Activated CD4-positive, alpha-beta T cell treated with anti-CD3 and anti-CD28 coated beads, Interleukin-2, Interleukin-6, amounts not matched to agents 100 ng/mL and 50 ng/mL, durations not matched to agents 16 hours and 8 hours (primary cell): ENCODE measurements at places on chromosomes 16 and 17.

DNA sequence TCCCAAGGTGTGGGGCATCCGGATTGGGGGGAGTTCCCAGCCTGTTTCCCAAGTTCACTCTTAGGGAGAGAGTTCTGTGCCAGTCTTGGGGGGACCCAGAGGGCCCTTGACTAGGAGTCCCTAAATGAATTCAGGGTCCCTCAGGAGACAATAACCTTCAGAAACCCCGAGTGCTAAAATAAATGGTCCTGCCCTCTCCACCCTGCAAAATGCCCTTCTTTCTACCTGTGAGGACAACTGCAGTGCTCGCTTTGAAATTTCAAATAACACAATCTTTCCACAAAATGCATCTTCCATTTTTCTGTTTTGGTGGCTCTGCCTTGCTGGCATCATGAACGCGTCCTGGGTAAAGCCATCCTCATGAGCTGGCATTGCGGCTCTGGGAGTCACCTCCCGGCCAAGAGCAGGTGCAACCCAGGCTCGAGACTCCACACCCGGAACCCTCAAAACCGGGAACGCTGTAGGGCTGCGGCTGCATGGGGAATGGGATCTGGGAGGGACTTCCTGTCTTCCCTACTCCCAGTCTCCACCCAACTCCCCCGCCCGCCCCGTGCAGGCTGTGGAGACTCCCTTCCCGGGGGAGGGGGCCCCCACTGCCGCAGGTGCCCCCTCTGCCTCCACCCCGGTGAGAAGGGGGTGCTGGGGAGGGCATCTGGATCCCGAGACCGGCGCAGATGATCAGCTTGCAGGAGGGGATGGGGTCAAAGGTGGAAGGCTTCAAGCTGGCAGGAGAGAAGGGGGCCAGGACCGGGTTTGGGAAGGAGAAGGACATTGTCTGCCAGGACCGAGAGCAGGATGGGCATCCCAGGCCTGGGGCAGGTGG lies at the start of gene ZNF205:
ZNF205 (plus strand) TSS at position 529 of the 823 bp plus-strand sequence. CDS start 845 bp downstream, outside the sequence.
- no peak for DNase-seq

GRCh38 chr17:58403311-58403710 lies 14.0 kb downstream of the RNF43 start:
- DNase-seq, result no peak

GRCh38 chr17:55852734-55853133 lies 101.9 kb downstream of the PCTP start:
- no peak for DNase-seq

DNA sequence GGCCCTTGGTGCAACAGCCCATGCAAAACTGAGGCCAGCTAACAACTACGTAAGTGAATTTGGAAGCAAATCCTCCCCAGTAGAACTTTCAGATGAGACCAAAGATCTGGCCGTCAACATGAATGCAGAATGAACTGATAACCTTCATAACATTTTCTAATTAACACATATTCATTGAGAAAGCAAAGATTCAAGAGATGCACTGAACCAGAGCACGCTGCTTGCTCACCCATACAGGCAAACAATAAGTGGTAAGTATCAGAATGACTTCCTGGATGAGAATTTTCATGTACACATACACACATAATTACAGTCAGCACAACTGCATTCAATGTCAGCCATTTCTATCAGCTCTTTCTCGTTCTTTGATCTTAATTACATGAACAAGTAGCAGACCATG lies 30.6 kb downstream of the XYLT1 start:
- no peak for DNase-seq

GRCh38 chr16:4184038-4184702 lies 57.7 kb downstream of the SRL start:
- no peak for DNase-seq

DNA sequence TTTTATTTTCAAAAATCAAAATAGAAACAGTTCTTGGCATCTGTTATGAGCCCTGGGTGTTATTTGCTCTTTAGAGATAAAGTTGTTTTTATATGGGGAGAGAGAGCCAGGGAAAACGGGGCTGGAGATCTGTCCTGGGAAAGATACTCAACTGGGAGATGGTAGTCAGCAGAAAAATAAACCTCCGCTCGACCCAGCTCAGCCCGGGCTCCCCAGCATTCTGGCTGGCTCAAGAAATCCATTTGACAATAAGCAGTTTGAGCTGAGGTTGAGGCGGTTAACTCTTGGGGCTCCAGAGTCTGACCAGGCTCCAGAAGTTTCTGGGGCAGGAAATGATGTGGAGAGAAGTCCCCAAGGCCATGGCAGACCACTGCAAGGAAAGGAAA lies 151.9 kb downstream of the IRX5 start:
- no peak for DNase-seq

- DNase-seq, result peak; percentile 58
Observed at GRCh38 chr16:89409161-89409711, 81.1 kb downstream of the ANKRD11 start.

- DNase-seq, result peak; percentile 73
Observed at GRCh38 chr17:64385187-64386083, 5.2 kb downstream of the PECAM1 start.

DNA sequence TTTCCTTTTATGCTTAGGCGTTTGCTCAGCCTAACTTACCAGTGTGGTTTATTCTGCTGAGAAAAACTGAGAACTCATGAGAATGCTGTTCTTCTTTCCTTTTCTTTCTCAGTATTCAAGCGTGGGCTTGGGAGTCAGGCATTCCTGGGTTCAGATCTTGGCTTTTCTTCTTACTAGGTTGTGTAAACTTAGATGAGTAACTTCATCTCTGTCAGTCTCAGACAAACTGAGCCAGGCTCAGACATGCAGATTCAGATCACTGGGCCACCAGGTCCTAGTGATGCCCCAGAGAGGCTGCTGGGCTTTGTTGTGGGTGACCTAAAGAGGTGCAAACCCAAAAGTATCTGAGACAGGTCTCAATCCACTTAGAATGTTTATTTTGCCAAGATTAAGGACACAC lies 95.8 kb upstream of the MPHOSPH6 start:
- no peak for DNase-seq

DNA sequence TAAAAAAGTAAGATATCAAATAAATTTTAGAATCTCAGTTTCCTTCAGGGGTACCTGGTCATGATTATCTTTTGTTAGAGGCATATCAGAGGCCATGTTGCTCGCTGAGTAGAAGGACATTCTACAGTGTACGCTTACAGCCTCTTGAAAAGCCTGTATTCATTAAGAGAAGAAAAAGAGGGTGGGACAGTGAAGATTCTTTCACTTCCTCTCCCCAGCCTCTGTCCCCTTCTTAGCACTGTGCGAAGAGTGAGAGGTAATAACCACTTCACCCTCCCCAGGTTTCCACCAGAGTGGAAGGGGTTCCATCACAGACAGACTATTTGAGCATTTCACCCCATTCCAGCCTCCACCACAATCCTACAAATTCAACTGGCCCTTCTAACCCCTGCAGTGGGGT lies 4.8 kb upstream of the LPO start:
- no peak for DNase-seq

- no peak for DNase-seq
Observed at GRCh38 chr16:52539191-52539590, 7.8 kb downstream of the TOX3 start.

GRCh38 chr17:43570518-43570928 lies 24.4 kb upstream of the ETV4 start:
- DNase-seq, result no peak

DNA sequence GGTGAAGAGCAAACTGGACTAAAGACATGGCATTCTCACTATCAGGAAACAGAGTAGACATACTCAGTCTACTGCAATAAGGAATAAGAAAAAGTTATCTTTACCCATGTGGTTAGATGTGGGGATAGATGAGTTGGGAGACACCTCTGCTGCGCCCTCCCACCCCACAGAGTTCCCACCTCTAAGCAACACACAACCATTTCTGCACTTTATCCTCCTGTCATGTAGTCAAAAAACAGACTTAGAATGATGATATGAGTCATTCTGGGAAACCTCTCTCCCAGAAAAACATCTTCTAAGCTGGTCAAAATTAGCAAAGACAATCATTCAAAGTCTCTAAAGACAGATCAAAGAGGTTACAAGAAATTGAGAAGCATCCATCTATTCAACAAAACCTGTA lies 94.9 kb downstream of the CACNG1 start:
- DNase-seq, result peak; percentile 26

DNA sequence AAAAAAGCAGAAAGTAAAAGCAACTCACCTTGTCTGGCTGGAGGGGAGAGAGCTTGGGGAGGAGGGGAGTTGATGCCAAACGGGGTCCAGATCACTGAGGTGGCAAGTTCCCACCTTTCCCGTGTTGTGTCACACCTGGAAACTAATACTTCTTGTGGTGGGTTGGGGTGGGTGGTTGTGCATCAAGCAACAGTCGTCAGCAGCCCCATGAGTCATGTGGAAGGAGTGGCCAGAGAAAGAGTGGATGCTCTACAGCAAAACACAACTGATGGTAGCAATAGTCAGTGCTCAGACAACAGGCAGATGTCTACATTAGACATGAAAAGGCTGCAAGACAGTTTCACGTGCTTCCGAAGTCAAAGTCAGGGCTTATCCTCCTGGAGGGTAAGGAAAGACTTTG lies 35.4 kb downstream of the ARSG start:
- DNase-seq, result no peak

DNA sequence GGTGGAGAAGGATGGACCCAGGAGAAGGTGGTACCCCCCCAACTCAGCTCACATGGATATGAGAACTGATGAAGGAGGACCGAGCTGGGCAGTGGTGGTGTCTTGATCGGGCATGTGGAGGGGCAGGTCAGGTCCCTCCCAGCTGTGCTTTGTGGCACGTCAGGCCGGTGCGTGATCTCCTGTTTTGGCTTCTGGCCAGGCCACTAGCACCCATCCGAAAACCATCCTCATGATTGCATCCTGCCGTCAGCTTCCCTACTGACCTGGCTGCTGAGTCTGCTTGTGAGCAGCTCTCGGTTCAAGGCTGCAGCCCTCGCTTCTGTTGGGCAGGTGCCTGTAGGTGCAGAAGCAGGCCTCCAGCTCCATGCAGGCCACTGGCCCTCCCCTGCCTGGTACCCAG lies 53.1 kb downstream of the PLD6 start:
- DNase-seq, result no peak

GRCh38 chr17:6507535-6507934 lies 48.8 kb downstream of the PITPNM3 start:
- DNase-seq, result no peak

- DNase-seq, result no peak
Observed at GRCh38 chr17:61335845-61336655, 63.6 kb upstream of the TBX2 start.

DNA sequence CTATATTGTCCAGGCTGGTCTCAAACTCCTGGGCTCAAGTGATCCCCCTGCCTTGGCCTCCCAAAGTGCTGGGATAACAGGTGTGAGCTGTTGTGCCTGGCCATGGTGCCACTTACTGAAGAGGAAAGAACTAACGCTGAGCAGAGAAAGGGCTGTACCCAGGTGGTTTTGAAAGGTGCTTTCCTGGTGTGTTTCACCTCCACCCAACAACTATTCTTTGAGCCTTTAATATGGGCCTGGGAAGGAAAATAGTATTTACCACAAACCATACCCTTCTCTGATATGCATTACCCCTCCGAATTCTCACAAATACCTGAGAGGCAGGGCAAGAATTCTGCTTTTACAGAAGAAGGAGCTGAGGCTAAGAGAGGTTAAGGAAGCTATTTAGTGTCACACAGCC lies 24.8 kb downstream of the KPNA2 start:
- no peak for DNase-seq

- no peak for DNase-seq
Observed at GRCh38 chr16:15708096-15708495, 58.1 kb downstream of the NDE1 start.

GRCh38 chr16:13554005-13554404 lies 365.9 kb upstream of the ERCC4 start:
- DNase-seq, result no peak

- no peak for DNase-seq
Observed at GRCh38 chr16:57051696-57052228, 40.6 kb upstream of the CPNE2 start.

DNA sequence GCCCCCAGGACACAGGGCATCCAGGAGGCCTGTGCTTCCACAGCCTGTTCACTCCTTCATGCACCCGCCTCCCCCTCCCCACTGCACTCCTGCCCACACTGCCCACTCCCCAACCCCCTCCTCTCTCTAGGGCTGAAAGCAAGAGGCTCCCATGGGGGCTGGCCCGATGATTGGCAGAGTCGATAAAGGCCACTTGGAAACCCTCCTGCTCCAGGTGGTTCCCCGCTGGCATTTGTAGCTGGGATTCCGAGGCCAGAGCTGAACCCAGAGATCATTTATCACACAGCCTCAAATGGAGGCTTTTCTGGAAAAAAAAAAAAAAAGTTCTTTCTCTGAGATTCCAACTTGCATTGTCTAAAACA lies 74.1 kb downstream of the SREBF1 start:
- no peak for DNase-seq

GRCh38 chr17:3475251-3475685 lies 529 bp upstream of the ASPA start:
- DNase-seq, result no peak

GRCh38 chr17:14553847-14554246 lies 253.0 kb downstream of the HS3ST3B1 start:
- no peak for DNase-seq

GRCh38 chr16:67235816-67236562 lies 9.1 kb downstream of the TMEM208 start:
- DNase-seq, result peak; percentile 74

DNA sequence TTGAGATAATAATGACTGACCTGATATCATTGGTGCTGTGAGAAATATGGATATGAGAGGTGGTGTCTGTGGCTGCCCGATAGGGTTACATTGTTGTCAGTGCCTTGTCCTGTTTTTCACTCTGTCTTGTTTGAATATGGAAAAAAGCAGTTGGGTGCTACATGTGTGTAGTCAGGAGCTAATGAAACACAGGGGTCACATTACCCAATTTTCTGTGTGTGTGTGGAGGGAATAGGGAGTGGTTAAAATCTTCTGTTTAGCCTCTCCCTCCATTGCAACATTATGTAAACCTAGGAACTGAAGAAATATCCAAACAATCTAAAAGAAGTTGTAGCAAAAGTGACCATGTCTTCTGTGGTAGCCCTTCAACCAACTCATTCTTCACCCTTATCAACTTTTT lies 527.7 kb upstream of the SOX9 start:
- DNase-seq, result no peak

DNA sequence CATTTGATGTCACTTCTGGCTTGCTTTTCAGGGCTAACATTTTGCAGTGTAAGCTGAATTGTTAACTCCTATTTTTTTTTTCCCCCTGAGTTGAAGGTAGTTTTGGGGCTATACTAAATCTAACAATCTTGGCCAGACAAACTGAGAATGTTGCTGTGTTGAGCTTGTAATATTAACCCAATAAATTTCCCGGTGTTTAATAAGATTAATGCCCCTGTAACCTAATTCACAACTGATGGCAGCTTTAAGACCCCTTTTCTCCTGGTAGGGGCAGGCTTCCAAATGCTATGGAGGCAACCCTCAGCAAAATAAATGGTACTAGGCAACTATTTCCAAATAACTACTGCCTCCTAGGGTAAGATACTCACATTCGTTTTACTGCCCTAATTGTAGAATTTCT lies 549.6 kb upstream of the KIF2B start:
- DNase-seq, result no peak

GRCh38 chr17:58386708-58387107 lies 30.6 kb downstream of the RNF43 start:
- DNase-seq, result no peak
